ENCODE measurements at places on chromosomes 13 and 19.

DNA sequence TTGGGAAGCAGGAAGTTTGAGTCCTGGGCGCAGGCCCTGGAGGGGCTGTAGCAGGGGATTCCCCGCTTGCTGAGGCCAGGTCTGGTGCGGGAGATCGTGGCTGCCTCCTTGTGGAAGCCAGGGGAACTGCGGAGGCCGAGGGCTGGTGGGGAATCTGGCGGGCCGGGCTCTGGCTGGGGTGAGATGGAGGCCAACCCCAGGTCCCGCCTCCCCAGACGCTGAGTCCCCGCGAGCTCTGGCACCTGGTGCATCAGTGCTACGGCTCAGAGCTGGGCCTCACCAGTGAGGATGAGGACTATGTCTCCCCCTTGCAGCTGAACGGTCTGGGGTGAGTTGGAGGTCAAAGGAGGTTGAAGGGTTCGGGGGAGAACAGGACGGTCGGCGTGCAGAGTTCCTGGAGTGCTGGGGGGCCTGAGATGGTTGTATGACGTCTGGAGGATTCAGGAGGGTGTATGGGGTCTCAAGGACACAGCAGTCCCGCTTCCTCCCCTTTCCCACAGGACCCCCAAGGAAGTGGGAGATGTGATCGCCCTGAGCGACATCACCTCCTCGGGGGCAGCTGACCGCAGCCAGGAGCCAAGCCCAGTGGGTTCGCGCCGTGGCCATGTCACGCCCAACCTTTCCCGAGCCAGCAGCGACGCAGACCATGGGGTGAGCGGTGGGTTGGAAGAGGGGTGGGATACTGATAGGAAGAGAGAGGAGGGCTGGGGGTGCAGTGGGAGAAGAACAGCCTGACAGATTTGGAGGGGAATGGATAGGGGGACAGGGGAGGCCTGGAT lies 13.1 kb downstream of the GRAMD1A start:
- DNase-seq = peak; percentile 81

- no peak for DNase-seq
These were observed 172.2 kb downstream of the KCNRG start for GRCh38 chr13:50187352-50188029.

- peak; percentile 80 for DNase-seq
These were observed 5.5 kb upstream of the ADGRE5 start for GRCh38 chr19:14375582-14376291.

DNA sequence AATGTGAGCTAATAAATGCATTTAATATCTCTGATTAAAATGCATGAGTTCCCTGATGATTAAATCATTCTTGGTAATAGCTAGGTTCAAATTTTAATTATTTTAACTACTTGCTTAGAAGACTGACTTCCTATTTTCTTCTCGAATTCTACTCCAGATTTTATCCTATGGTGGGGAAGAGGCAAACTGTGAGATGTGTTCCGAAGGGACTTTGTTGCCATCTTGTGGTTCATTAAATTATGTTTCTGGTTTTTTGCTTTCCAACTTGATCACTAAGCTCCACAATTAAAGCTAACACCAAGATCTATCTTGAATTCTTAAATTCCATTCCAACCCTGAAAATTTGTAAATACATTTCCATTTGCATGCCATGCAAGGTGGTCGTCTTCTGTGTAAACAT lies 538.4 kb upstream of the PCDH20 start:
- no peak for DNase-seq

- peak; percentile 50 for DNase-seq
These were observed 3.6 kb downstream of the POU4F1 start for GRCh38 chr13:78599645-78600279.

DNA sequence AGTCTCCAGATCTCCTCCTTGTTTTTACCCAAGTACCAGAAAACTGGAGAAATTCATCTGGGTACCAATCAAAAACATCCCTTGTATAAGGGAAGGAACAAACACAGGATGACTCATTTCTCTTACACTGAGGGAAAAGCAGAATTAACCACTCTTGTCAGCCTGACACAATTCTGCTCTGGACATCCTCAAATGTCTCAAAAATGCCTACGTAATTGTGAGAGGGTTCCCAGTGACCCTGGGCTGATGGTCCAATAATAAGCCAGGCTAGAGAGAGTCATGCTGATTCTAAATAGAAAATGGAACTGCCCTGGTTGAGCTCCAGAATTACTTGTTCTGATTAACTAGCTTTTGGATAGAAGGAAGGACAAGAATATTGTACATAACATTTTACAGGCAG lies 14.5 kb downstream of the ZNF708 start:
- DNase-seq = peak; percentile 65

GRCh38 chr13:26585136-26585535 lies 27.7 kb downstream of the WASF3 start:
- no peak for DNase-seq

DNA sequence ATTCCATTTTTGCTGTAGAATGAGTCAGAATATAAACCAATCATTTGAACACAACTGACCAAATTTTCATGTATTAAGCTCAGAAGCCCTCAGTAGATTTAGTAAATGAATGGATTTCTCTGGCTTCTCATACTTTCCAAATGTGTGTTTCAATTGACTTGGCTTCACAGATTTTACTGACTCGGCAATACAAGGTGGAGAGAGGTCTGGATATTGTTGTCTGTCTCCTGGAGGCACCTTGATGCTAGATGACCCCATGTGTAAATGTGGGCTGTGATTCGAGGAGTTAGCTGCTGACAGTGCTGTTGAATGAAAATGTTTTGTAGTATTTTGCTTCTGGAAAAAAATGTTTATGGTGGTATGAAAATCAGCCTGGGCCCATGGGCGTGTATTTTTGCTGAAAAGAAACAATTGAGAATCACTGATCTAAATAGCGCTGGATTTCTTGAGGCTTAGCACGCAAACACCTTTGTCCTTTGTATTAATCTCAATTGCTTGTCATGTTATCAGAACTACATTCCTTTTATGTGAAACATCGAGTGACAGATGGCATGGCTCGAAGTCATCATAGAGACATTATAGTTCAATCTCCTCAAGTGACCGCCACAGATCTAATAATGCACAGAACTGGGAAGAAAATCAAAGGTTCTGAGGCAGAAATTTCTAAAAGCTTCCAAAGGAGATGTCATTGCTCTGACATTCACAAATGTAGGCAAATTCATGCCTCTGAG lies 41.2 kb upstream of the UBAC2 start:
- no peak for DNase-seq

- peak; percentile 61 for DNase-seq
These were observed 2.7 kb downstream of the ING1 start for GRCh38 chr13:110716247-110716515.

- DNase-seq = peak; percentile 6
These were observed 17.8 kb upstream of the MIR17HG start for GRCh38 chr13:91329733-91330132.

- no peak for DNase-seq
These were observed 47.3 kb upstream of the GPR183 start for GRCh38 chr13:99354371-99354951.

GRCh38 chr19:39237200-39238184 lies 7.3 kb downstream of the IFNL3 start:
- peak; percentile 35 for DNase-seq

DNA sequence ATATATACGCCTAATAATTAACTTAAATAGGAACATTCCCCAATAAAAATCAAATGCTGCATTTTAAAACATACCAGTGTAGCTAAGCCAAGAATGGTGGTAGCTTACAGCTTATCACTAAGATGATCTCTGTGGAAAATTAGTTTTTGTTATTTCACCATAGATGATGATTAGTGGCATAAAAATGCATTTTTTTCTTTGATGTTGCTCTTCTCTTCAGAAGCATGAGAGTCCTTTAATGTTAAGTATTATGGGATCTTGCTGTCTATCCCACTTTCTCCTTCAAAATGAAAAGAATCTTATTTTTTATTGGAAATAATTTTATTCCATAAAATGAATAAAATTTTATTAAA lies 731.0 kb downstream of the SLITRK1 start:
- DNase-seq = no peak

DNA sequence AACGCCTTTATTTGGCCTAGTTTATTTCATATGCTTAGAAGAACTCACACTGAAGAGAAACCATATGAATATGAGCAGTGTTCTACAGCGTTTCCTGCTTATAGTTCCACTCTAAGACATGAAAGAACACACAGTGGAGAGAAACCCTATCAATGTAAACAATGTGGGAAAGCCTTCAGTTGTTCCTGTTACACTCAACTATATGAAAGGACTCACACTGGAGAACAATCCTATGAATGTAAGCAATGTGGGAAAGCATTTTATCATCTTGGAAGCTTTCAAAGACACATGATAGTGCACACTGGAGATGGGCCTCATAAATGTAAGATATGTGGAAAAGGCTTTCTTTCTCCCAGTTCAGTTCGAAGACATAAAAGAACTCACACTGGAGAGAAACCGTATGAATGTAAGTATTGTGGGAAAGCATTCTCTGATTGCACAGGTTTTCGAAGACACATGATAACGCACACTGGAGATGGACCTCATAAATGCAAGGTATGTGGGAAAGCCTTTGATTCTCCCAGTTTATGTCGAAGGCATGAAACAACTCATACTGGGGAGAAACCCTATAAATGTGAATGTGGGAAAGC lies 13.7 kb downstream of the ZNF441 start:
- DNase-seq = no peak

- DNase-seq = no peak
These were observed 219.7 kb downstream of the FGF14 start for GRCh38 chr13:102182170-102182569.

- no peak for DNase-seq
These were observed 233.3 kb upstream of the NBEA start for GRCh38 chr13:34708566-34709313.

Measured in suppressor macrophage treated with lipopolysaccharide for 1 hour (primary cell).